Pons (tissue), 1 donor: ENCODE measurements at places on chromosomes 2 and 18.

DNA sequence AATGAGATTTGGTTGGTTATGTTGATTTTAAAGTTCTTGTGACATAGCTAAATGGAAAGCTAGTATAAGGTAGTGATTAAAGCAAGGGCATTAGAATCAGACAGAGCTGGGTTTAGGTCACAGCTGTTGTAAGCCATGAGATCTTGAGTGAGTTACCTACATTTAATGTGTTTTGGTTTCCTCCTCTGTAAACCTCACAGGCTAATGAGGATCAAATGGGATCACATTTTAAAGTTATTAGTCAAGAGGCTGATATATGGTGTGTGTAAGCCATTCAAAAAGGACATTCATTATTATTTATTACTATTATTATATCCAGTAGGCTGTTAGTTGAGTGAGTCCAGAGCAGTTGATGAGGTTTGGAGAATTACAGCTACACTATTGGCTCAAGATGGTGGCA lies 416.2 kb downstream of the IRS1 start:
- no peak for DNase-seq

GRCh38 chr2:138028538-138028937 lies 64.3 kb downstream of the HNMT start:
- DNase-seq, result peak; percentile 74

GRCh38 chr2:55112229-55113031 lies 62.2 kb upstream of the RTN4 start:
- peak; percentile 93 for DNase-seq

GRCh38 chr2:83894976-83895375 lies 564.1 kb downstream of the SUCLG1 start:
- DNase-seq, result no peak

- no peak for DNase-seq
These were observed 922.7 kb upstream of the CHAC2 start for GRCh38 chr2:52844701-52845423.

GRCh38 chr2:27897717-27898116 lies 7.2 kb downstream of the BABAM2 start:
- peak; percentile 43 for DNase-seq

DNA sequence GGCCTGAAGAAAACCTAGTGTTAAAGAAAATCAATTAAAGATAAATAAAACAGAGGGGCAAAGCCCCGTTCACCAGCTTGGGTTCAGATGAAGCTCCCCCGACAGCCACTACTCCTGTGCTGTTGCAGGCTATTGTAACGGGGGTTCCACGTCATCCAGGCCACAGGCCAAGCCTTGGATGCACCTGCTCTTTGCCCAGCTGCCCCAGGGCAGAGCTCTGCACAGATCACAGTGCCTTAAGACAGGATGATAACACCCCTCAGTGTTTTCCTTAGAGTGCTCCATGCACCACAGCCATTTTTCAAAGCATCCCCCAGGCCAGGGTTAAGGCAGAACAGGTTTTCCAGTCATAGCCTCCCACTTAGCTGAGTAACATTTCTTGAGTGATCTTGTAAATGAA lies 32.0 kb downstream of the FASTKD2 start:
- DNase-seq, result no peak

- no peak for DNase-seq
These were observed 22.2 kb downstream of the PDIA6 start for GRCh38 chr2:10790228-10790973.

DNA sequence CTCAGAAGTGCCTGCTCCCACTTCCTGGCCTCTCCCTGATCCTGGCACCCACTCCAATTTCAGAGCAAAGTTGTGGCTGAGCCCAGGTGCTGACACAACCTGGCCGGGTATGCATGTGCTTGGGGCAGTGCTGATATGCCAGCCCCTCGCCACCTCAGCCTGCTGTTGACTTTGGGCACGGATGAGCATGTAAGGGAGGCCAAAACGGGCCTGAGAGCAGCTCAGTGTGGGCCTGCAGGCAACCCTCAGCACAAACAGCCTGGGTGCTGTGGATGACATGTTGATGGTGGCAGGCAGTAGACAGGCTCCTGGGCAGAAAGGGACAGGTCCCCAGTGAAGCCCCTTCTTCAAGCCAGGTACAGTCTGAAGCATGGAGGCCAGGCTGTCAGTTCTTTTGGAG lies 553.6 kb upstream of the FSIP2 start:
- no peak for DNase-seq

DNA sequence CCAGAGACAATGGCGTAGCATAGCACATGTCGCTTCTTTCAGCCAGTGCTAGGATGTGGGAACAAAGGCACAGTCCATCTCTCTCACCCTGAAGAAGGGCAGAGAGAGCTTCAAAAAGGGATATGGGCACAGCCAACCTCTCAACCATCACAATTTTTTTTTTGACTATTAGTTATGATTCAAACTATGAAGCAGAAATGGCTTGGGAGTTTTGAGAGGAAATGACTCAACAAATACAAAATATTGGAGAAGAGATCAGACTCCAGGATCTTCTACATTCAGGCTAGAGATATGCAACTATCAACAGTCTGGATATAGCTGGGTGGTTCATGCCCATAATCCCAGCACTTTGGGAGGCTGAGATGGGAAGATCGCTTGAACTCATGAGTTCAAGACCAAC lies 109.1 kb downstream of the MCFD2 start:
- no peak for DNase-seq

- no peak for DNase-seq
These were observed 36.4 kb upstream of the SLC1A4 start for GRCh38 chr2:64952511-64953482.

GRCh38 chr2:118146315-118147283 lies 58.3 kb downstream of the INSIG2 start:
- no peak for DNase-seq

DNA sequence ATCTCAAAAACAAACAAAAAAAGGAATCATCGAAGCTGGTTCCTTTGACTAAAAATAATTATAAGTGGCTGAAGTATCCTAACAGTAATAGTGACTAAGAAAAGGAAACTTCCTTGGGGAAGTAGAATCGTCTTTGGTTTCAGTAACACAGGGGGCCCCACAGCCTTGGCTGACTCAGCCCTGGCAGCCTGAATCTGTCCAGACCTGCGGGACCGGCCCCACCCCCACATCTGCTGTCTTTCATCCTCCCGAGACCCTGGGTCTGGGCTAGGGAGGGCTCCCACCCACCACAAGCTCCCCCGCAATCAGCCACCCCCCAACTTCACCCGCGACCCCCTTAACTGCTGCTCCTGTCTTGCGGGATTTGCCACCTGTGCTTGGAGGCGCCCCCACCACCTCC lies 1452.6 kb upstream of the ACVR2A start:
- no peak for DNase-seq

DNA sequence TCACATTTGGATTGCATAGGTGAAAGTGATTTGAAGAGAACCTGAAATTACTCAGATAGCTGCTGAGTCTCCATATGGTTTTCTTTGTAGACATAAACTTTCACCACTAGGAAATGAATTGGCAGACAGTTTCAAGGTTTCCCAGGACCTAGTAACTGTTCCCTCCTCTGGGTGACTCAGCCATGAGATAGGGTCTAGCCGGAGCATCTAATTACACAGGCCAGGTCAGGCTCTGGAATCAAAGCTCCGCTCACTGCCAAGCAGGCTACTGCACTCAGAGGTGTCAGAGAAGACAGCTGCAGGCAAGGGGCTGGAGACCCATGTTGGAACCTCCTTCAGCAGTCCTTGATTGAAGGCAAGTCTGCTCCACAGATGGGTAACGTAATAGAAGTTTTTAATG lies 429.2 kb downstream of the TNS1 start:
- no peak for DNase-seq

- no peak for DNase-seq
These were observed 293.0 kb downstream of the NDUFA10 start for GRCh38 chr2:239731998-239732665.

- no peak for DNase-seq
These were observed 950.6 kb downstream of the DCDC2C start for GRCh38 chr2:4653991-4654390.

- no peak for DNase-seq
These were observed at the start of gene M1AP for GRCh38 chr2:74648009-74648443. Gene M1AP (minus strand): TSS chr2:74648330. CDS start chr2:74640275, 8,055 bp downstream.

DNA sequence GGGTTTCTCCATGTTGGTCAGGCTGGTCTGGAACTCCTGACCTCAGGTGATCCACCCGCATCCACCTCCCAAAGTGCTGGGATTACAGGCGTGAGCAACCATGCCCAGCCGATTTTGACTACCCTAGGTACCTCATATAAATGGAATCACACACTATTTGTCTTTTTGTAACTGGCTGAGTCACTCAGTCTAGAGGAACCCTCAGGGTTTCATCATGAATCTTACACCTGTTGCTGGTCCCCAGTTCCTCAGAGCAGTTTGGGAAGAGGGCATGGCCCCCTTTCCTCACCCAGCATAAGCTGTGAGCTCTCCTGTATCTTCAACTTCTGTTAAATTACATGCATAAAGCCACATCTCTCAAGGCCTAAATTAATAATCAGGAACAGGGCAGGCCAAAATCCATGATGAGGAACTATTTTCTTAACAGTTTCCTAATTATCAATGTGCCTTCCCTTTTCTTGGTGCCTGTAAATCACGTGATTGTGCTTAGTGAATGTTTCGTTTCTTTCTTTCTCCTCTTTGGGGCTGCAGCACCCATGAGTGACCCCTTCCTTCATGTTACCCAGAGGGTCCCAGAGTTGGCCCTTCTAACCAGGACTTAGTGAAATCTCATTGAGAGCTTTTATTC lies 20.9 kb downstream of the DYSF start:
- DNase-seq, result no peak

GRCh38 chr2:55087501-55087900 lies 37.2 kb upstream of the RTN4 start:
- no peak for DNase-seq

DNA sequence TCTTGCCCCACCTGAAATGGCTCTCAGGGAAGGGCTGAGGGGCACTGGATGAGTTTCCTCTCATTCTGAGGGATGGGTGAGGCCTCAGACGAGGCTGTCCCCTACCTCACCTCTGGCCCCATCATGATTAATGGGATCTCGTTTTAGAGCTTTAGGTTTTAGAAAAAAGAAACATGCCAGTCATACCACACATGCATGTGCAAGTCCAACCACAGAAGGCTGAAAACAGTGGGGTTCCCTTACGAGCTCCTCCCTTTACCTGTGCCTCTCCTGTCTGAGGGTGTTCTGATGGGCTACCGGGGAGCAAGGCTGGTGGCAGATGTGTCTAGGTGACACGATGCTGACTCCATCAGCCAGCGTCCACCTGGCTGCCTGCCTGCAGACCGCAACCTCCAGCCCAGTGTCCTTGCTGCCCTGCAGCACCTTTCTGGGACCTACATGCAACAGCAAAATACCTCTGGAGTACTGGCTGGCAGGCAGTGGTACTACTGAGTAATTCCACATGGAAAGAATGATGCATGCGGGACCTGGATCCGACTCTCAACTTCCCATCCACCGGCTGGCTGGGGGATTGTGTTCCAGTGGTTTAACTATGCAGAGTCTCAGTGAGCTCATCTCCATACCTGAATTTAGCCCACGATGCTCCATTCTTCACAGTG lies 9.1 kb upstream of the LYPD6B start:
- no peak for DNase-seq

DNA sequence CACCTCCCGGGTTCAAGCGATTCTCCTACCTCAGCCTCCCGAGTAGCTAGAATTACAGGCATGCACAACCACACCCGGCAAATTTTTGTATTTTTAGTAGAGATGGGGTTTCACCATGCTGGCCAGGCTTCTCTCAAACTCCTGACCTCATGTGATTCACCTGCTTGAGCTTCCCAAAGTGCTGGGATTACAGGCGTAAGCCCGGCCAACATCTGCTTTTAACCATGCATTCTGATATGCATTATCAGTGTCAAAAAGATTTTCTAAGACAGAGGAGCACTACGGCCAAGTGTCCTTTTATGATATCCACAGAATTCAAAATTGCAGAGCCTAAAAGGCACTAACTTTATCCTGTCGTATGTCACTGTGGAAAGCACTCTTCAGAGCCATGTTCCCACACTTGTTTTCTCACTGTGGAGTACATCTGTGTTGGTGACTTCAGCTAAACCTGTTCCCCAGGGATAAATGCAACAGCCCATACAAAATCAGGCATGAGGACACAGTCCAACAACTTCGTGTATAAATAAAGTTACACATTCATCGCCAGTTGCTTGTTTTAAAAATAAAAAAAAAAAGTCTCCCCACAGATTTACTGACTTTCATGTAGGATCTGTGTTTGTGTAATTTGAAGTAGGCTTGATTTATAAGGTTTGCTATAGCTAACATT lies 56.4 kb downstream of the STK25 start:
- DNase-seq, result no peak

- DNase-seq, result peak; percentile 99
These were observed 25.0 kb upstream of the PHLPP1 start for GRCh38 chr18:62690236-62690815.

DNA sequence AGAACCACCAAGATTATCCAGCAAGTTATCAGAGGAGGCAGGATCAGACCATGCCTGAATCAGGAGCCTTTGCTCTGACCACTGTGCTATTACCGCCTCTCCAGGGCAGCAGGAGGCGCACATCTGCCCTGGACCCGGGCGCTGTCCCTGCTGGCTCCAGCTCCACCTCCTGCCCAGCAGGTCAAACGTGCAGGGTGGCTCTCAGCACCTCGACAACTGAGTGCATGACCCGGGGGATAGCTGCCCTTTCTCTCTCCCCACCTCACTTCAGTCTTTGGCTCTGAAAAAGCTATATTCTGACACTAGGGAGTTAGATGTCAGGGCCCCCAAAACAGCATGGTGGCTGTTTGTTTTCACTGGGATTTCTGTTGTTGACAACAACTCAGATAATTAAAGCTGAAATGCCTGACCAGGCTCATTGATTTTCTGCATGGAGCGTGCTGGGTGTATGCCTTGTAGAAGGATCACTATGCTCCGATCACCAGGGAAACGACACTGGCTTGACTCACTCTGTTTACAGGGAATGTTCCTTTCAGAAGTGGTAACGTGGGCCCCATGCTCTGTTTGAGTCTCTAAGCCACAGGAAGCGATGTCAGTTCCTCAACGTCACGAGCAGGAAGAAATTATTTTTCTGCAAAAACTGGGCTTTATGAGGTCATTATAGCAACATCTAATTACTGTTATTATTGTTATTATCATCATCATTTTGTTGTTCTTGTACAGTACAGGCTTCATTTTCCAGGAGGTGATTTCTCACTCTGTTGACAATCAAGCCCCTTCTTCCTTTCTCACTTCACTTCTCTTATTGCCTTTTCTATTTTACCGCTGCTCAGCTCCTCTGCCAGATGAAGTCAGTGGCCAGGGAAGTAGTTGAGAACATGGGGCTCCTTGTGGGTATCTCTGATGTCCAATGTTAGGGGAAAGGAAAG lies 125.6 kb downstream of the PLB1 start:
- peak; percentile 80 for DNase-seq
